Smooth muscle cell of bladder (primary cell): ENCODE measurements at places on chromosomes 16 and 17. TPM values are rescaled to one million over a fixed set of nuclear protein-coding genes. Genes with fewer than 3 reads are reported as not detected.

Gene TPSD1
- not detected in 2 replicates for total RNA-seq

Gene CHST5
- not detected in 2 replicates for total RNA-seq

Gene INCA1
- total RNA-seq, result 0.37 and 0.57 TPM in 2 replicates

Gene CCDC137
- total RNA-seq, result 6.5 TPM in 2 replicates

Gene TMIGD1
- not detected in 2 replicates for total RNA-seq

Gene KRTAP1-1
- not detected in 2 replicates for total RNA-seq
